AG20443 (cell line): ENCODE measurements at places on chromosomes 1 and 21.
A peak's percentile ranks its signal among the peaks of the same experiment; 100 is the strongest.

DNA sequence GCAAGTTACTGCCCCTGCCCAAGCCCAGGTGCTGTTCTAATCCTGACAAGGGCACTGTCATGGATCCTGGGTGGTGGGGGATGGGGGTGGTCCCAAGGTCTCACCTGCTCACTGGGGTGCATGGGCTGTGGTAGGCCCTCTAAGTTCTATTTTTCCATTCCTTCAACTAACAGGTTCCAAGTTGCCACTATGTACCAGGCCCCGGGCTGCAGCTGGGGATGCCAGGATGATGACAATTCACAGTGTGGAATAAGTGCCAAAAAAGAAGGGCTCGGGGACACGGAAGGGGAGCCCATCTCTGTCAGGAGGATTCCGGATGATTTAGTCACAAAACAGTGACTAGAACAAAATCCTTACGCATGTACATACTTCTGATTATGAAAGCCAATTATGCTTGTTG, 76.0 kb downstream of the STUM start:
- peak; percentile 83 for DNase-seq

GRCh38 chr1:29145739-29146437, 22.2 kb upstream of the TMEM200B start:
- DNase-seq = peak; percentile 80

- DNase-seq = peak; percentile 49
These were observed 13.1 kb upstream of the EXO1 start for GRCh38 chr1:241834733-241835377.

DNA sequence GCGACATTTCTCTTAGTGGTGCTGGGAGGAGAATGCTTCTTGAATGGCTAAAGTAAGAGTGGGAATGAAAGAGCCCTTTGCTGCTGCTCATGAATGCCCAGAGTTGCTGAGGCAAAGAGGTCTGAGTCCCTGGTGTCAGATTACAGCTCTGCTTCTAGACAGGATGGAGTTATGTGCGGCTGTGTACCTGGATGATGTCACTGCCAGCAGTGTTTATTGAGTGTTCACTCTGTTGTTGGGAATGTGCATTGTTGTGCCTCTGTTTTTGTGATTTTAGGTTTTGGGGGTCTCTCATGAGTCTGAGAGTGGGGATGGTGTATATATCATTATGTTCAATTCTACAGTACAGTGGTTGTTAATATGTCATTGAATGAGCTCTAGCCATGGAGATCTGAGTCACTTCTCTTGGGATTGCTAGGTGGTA, 2.7 kb downstream of the CDC14A start:
- no peak for DNase-seq

GRCh38 chr21:45388011-45388521, 16.9 kb upstream of the COL18A1 start:
- DNase-seq = no peak

- no peak for DNase-seq
These were observed 61.3 kb downstream of the TRIM11 start for GRCh38 chr1:228345201-228345930.

DNA sequence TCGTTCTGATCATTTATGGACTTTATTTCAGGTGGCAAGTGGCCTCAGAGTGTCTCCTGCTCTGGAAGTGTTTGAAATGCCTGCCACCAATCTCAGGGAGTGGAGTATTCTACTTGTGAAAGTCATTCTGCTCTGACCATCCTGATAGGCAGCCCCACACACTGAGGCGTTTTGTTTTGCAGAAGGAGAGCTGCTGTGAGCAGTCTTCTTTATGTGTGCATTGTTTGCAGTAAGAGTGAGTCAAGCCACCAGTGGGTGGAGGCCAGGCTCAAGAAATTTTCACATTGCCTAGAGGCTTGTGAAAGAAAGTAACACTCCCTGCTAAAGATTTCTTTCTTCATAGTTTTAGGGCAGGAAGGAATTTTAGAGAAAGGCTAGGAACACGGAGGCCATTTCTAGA, 204.4 kb downstream of the SLC35F3 start:
- DNase-seq = peak; percentile 34

GRCh38 chr21:41973861-41974751, 20.3 kb upstream of the C2CD2 start:
- peak; percentile 40 for DNase-seq

- DNase-seq = peak; percentile 38
These were observed 46.5 kb downstream of the LUZP1 start for GRCh38 chr1:23122023-23122748.

DNA sequence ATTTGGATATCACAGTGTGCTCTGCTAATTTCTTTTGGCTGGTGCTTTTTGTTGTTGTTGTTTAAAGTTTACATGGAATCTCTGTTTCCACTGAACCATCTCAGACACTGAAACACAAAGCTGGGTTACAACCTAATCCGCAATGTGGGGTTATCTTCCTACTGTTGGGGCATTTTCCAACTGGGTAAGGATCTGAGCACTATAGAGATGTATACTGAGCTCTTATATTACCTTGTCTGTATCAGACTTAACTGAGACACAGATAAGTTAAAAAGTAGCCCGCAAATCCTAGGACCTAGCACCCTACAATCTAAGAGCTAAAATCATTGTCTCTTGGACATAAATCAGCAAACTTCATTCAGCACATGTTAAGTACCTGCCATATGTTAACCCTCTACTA, 169.2 kb downstream of the LTN1 start:
- DNase-seq = no peak

DNA sequence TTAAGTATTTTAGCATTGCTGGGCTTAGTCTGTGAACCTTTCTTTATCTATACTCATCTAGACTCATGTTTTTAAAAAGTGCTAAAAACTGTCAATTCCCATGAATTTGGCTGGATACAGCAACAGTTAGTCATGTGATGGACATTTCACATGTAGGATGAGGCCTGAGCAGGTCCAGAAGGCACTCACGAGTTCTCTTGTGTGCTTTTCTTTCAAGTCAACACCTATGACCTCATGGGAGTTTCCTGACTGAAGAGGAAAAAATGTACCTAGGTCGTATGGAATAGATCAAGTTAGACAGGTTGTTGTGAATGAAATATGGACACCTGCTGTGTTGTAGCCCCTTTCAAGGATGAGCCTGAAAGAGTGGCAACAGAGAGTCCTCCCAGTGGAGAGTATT, 394.2 kb downstream of the DUSP10 start:
- DNase-seq = no peak

- DNase-seq = no peak
These were observed 802.2 kb downstream of the KCNT2 start for GRCh38 chr1:195806060-195806459.

GRCh38 chr1:94554580-94554979, 13.0 kb upstream of the F3 start:
- DNase-seq = no peak

DNA sequence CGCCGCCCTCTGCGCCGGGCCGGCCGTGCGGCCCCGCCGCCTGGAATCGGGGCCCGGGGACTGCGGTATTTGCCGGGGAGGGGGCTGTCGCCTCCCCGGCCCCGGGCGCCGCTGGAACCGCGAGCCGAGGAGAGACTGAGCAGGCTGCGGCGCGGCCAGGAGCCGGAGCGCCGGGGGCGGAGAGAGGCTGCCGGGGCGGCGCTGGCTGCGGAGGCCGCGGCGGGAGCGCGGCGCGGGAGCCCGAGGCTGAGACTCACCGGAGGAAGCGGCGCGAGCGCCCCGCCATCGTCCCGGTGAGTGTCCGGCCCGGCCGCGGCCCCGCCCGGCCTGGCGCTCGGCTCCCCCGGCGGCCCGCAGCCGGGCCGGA, 746 bp downstream of the DYRK1A start:
- DNase-seq = no peak

- no peak for DNase-seq
These were observed 36.3 kb upstream of the AHCYL1 start for GRCh38 chr1:109948285-109948630.

DNA sequence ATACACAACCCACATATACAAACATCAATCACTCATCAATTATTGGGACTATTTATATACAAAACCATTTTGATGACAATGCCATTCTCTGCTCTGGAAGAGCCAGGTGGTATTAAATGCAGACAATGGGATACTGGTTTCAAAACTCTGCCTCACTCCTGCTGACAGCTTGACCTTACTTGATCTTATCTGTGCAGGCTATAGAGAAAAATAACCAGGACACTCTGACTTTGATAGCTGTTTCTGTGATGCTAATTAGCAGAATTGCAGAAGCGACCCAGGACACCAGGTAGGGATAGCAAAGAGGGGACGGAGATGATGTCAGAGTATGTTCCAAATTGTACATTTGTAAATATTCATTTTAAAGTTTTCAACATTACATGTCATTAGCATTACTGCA, 89.5 kb downstream of the OLFM3 start:
- DNase-seq = no peak

- DNase-seq = no peak
These were observed 152.8 kb upstream of the UBE2U start for GRCh38 chr1:64050601-64051000.

GRCh38 chr1:41626616-41627375, 142.3 kb upstream of the EDN2 start:
- peak; percentile 45 for DNase-seq

GRCh38 chr1:164675342-164675904, 116.4 kb downstream of the PBX1 start:
- DNase-seq = peak; percentile 14

DNA sequence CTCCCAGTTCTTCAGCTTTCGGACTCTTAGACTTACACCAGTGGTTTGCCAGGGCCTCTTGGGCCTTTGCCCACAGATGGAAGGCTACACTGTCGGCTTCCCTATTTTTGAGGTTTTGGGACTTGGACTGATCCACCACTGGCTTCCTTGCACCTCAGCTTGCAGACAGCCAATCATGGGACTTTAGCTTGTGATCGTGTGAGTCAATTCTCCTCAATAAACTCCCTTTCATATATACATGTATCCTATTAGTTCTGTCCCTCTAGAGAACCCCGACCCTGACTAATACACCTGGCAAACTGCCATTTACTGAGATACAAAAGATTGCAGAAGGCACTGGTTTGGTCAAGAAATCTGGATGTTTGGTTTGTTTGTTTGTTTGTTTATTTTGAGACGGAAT, 6.4 kb upstream of the RAB4A start:
- DNase-seq = no peak

DNA sequence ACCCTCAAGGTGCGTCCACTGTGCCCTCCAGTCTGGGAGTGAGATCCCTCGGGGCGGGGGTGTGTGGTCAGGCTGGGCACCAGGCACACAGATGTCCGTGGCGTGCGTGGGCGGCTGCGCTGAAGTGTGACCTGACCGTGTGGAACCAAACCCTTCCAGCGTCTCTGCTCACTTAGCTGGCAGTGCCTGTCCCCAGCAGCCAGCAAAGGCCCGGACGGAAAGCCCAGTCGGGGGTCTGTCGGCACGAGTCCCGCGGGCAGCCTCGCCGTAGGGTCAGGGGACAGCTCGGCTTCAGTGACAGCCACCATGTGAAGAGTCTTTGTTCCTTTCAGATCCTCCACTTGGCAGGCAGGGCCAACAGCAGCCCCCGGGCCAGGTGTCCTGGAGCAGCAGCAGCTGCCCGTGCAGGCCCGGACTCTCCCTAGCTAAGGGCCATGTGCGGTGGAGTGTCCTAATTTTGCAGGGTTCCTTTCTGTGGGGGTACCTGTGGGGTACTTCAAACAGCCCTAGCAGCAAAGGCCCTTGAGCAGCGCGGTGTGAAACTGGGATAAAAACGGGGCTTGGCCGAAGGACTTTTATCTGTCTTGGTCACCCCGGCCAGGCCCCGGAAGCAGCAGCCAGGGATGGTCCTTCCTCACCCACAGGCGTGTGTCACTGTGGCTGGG, 11.6 kb downstream of the TTLL10 start:
- DNase-seq = no peak

- DNase-seq = peak; percentile 93
These were observed at the start of gene PDZK1IP1 for GRCh38 chr1:47189844-47190508. PDZK1IP1 (minus strand) TSS chr1:47190036; CDS start chr1:47189932, 104 bp downstream.

GRCh38 chr1:246602194-246602593, 35.9 kb downstream of the CNST start:
- no peak for DNase-seq

- DNase-seq = no peak
These were observed 75.1 kb downstream of the SKI start for GRCh38 chr1:2303016-2303775.

DNA sequence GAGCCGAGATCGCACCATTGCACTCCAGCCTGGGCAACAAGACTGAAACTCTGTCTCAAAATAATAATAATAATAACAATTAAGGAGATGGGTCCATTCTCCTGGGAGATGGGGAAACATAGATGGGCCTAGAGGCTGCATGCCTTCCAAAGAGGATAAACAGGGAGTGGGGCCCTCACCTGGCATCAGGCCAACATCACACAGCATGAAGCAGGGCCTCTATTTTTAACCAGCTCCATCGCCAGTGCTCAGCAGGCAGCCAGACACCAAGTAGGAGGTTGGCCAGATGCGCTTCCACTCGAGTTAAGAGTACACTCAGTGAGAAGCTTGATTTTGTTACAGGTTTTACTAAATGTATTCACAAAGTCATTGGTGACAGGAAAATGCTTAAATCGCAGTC, 352.0 kb downstream of the RRAGC start:
- DNase-seq = no peak

DNA sequence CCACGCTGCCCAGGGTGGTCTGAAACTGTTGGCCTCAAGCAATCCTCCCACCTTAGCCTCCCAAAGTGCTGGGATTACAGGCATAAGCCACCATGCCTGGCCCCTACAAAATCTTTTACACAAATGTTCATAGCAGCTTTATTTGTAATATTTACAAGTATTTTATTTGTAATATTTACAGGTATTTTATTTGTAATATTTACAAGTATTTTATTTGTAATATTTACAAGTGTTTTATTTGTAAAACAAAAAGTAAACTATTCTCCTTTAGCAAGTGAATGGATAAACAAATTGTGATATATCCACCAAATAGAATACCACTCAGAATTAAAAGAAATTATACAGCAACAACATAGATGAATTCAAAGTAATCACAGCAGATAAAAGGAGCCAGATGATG, 11.4 kb upstream of the FNBP1L start:
- no peak for DNase-seq

GRCh38 chr1:65063025-65063424, 85.0 kb upstream of the AK4 start:
- no peak for DNase-seq

DNA sequence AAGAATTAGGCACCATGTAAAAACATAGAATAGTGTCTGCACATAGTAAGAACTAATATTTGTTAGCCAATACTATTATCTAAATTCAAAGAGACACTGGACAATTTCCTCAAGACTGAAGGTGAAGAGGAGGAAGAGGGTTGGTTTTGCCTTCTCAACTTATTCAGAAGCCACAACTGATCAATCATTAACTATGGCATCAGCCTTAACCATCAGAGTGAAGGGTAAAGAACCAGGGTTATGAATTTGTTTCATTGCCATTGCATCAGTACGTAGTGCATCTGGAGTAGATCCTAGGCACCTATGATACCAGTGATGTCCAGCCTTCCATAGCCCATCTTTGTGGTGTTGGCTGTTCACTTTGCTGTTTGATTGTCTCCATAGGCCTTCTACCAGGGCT, 421.7 kb upstream of the DEPDC1 start:
- DNase-seq = no peak

- no peak for DNase-seq
These were observed 105.5 kb downstream of the LRIG2 start for GRCh38 chr1:113178522-113178921.

- no peak for DNase-seq
These were observed 1.5 kb downstream of the SLC66A1 start for GRCh38 chr1:19313636-19313959.

GRCh38 chr1:201255479-201256362, 27.6 kb upstream of the PKP1 start:
- no peak for DNase-seq

GRCh38 chr1:165138960-165139359, 217.6 kb downstream of the LMX1A start:
- DNase-seq = no peak
